Left cardiac atrium (tissue), 4 donors: ENCODE measurements at places on chromosomes 5 and 9. TPM values are rescaled to one million over a fixed set of nuclear protein-coding genes. Genes with fewer than 3 reads are reported as not detected.

DNA sequence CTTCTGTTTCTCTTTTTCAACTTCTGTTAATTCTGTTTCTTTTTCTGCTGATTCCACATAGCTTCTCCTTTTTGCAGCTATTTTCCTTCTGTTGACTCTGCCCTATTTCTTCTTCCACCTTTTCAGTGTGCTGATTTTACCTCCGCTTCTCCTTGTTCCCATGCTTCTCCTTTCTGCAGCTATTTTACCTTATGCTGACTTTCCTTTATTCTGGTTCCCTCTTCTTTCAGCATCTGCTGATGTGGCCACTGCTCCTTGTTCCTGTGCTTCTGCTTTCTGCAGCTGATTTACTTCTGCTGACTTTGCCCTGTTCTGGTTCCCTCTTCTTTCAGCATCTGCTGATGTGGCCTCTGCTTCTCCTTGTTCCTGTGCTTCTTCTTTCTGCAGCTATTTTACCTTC, 58.8 kb downstream of the HACD4 start:
- no peak for DNase-seq

DNA sequence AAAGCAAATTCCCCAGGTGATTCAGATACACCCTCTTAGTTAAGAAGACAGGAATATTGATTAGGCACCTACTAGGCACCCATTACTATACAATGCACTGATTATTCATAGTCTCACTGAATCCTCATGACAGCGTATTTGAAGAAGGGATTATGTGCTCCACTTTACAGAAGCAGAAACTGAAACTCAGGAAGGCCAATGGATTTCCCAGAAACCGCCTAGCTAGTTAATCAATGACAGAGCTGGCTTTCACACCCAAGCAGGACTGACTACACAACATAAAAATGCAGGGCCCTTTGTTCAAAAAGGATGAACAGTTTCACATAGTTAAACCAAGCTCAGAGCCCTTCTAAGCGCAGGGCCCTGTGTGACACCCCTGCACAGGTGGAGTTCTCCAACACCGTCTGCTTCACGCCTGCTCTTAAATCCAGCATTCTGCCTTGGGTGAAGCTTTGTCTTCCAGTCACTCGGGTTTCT, 117.3 kb downstream of the TTLL11 start:
- no peak for DNase-seq

DNA sequence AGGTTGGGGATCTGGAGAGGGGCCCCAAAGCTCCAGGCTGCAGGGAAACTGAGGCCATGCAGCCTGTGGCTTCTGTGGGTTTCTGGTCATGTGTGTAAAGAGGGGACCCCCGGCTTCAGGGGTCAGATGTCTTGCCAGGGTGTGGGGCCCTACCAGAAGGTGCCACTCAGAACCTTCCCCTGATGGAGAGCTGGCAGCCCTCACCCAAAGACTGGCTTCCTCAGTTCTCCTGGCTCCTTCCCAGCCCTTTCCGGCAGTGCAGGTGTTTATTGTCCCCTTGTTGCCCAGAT, 11.6 kb upstream of the LAMC3 start:
- DNase-seq, result no peak

DNA sequence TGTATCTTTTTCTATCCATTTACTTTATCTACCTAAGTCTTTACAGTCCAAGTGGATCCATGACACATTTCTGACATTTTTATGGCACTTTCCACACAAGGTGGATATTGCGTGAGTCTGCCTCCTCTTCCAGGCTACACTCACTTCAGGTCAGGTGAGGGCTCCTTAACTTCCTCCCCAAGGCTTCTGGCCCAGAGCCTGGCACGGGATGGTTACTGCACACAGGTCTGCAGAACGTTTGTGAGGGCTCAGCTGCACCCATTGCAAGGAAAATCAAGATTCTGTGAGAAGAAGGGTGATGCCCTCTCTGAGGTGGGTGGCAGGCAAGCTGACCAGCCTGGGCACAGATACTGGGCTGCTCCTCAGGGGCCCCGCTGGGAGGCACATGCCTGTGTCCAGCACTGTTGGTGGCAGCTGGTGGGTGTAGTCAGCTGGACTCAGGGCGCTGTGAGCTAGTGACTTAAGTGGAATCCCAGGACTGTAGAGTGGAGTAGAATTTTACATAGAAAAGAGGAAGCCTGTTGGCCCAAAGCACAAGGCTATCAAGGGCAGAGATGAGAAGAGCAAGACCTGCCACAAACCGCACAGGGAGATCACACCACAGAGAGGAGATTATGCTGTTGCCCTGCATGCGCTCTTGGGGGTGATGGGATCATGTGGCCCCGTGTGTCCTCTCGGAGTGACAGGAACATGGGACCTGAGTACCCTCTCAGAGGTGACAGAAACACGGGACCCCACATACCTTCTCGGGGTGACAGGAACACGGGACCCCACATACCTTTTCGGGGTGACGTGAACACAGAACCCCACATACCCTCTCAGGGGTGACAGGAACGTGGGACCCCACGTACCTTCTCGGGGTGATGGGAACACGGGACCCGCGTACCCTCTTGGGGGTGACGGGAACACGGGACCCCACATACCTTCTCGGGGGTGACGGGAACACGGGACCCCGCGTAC, 21.3 kb downstream of the AHRR start:
- no peak for DNase-seq

DNA sequence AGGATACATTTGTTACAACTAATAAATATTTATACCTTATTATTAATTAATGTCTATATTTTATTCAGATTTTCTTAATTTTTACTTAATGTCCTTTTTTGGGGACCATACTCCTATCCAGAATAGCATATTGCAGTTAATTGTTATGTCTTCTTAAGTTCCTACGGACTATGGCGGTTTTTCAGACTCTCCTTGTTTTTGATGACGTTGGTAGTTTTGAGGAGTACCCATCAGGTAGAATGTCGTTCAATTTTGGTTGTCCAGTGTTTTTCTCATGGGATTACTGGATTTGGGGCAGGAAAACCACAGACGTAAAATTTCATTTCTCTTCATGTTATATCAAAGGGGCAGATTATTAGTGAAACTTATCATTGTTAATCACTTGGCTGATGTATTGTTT, 223.7 kb downstream of the ISL1 start:
- no peak for DNase-seq

- no peak for DNase-seq
These were observed 168.5 kb downstream of the DOCK2 start for GRCh38 chr5:169805527-169805934.

GRCh38 chr5:43171926-43172325, 20.1 kb upstream of the NIM1K start:
- DNase-seq, result no peak

DNA sequence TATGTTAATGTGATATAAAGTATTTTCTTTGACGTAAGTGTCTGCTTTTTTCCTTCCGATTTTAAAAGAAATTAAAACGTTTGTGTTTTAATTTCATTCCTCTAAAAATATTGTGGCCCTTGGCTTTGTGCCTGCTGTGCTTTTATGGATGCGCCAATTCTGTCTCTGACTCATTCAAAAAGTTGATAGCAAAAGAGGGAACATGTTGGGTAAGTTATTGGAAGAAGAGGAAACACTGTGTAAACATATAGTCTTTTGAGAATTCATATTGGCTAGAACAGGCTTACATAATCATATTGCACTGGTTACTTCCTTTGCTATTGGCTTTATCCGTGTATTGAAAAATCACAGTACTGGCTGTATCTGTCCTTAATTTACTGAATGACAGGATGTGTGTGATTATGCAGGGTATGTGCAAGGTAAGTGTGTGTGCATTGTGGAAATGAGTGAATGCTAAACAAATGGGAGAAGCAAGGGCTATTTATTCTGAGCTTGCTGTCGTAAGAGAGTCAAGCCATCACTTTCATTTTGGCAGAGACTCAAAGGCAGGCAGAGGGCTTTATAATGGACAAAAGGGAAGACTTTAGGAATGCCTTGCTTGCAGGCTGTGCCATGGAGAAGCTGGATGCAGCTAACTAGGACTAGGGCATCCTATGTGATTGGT, 67.8 kb downstream of the SGCD start:
- no peak for DNase-seq

GRCh38 chr5:157592594-157592993, 17.0 kb upstream of the ADAM19 start:
- no peak for DNase-seq

DNA sequence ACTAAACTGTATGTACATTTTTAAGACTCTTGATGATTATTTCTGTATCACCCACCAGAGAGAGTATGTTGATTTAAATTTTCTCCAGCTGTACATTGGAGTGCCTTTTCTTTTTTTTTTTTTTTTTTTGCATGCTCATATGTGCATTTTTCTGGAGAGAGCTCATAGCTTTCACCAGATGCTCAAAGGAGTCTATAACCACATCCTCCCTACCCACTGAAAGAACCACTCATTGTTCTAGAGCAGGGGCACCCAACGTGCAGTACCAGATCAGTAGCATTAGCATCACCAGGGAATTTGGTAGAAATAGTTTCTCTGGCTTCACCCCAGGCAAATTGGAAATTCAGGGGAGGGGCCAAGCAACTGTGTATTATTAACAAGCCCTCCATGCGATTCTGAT, 53.9 kb upstream of the TMEM171 start:
- DNase-seq, result no peak

DNA sequence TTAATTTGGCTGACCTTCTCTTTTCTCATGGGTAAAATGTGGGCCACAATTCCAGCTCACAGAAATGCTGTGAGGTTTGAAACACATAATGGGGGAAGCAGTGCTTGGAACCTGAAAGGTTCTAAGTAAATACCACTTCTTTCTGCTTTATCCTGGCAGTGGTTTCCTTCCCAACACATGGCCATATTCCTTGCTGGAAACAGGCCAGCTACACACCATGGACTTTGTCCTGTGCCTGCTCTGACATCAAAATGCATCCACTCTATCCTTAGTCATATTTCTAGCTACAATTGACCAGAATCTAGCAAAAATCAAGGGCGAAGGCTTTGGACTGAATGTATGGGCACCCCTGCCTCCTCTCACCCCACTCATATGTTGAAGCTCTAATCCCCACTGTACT, 93.1 kb upstream of the TRPC7 start:
- no peak for DNase-seq

- no peak for DNase-seq
These were observed 104.4 kb downstream of the FANCC start for GRCh38 chr9:95213117-95213516.

The CD74 gene
- total RNA-seq, result 255 TPM

The FGF10 gene
- 2.8 TPM for total RNA-seq

The ADCY2 gene
- 0.35 TPM for total RNA-seq
